ENCODE measurements at places on chromosomes 6 and 20.
A peak's percentile ranks its signal among the peaks of the same experiment; 100 is the strongest.

GRCh38 chr6:14031516-14031915 is 86.1 kb upstream of the CD83 start:
- no peak for DNase-seq

GRCh38 chr6:131043902-131044447 is 19.1 kb downstream of the EPB41L2 start:
- no peak for DNase-seq

GRCh38 chr6:5337573-5337972 is 76.3 kb downstream of the FARS2 start:
- no peak for DNase-seq

GRCh38 chr6:45969026-45969425 is 46.6 kb downstream of the CLIC5 start:
- DNase-seq: no peak

DNA sequence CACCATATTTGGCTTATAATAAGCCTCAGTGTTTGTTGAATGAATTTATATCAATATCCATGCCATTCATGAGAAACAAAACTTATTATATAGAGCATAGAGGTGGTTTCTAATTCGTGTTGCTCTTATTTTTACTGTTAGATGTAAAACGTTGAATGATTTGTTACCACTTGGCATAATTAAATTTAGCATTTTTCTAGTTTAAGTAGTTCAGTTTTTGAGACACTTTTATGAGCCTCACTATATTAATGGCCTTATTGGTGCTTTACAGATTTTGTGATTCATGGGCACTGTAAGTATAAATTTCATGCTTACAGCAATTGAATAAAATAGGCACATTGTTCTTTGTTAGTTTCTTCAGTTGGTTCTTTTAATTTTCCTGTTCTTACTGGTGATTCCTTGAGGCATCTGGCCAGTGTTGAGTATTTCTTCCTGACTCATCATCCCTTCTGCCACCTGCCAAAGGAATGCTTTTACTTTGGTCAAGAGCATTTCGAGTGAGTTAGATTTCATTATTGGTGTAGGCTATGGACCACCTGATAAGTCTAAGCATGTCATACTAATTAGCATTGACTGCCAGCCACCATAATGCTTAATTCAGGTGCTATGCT is 34.8 kb downstream of the CDKAL1 start:
- peak; percentile 4 for DNase-seq

- no peak for DNase-seq
These were observed 859 bp downstream of the C20orf202 start for GRCh38 chr20:1204113-1204512.

Measured in HTR-8/SVneo (cell line).